GDM1 (cell line): ENCODE measurements at places on chromosomes 11 and 22.

- no peak for DNase-seq
These were observed 497.0 kb upstream of the TENM4 start for GRCh38 chr11:79937676-79938334.

GRCh38 chr22:37454857-37455686 lies 27.8 kb upstream of the ELFN2 start:
- no peak for DNase-seq

DNA sequence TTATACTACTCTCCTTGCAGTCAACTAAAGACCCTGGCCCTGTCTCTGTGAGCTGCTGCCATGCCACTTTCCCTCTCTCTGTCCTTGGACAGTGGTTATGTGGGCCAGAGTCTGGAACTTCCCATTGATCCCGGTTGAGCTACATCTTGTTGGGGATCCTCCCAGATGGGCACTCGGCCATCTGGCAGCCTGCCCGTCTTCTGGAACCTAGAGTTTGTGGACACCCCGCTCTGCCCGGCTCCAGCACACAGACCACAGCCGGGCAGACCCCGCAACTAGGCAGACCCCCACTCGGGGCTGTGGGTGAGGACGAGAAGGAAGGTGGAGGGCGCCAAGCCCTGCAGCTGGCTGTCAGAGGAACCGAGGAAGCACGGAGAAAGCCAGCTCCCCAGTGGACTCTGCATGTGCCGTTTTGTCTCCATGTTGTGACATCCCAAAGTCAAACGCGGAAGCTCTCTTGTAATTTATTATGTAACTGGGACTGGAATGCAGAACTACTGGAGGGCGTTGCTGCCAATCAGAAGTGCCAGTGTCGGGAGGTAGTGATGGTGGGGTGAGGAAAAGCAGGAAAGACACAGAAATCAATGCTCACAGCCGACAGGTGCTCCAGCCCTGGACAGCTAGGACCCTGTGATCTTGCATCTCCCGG lies 207.7 kb downstream of the CEP164 start:
- no peak for DNase-seq

GRCh38 chr11:117806846-117807245 lies 9.8 kb upstream of the DSCAML1 start:
- DNase-seq: no peak

DNA sequence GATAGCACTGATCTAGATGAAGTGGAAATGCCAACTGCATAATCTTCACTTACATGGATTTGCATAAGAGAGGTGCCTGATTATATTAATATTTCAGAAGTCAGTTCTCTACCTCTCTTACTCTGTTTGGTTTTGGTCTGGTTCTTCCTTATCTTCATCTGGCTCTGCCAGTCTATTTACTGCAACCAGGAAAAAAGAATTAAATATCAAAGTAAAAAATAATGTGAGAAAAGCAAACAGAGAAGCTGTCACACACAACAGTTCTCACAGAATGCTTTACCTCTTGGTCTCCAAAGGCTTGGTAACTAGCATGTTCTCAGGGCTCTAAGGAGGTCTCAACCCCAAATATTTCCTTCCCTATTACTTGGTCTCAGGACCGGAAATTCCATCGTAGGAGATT lies 6.7 kb downstream of the VSIG10L2 start:
- no peak for DNase-seq
